ENCODE measurements at places on chromosomes 7 and 10. TPM values are rescaled to one million over a fixed set of nuclear protein-coding genes. Genes with fewer than 3 reads are reported as not detected.

CYP3A5 gene
- 4.4 TPM for total RNA-seq

CALHM3 gene
- total RNA-seq: not detected

DNA sequence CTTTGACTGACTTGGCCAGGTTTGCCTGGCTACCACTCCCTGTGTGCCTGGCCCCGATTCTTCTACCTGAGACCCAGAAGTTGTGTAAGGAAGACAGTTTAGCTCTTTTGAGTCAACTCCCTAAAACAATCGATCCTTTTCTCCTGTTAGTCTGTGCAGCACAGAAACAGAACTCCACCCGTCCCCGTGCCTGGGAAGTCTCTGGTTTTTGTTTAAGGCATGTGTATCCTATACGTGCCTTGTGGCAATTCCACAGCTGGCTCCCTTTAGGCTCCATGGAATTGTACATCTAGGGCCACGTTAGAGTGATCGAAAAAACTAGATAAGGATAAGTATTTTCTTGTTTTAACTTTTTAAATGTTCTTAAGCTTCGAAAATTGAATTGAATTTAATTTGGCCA lies 131.6 kb downstream of the BICC1 start:
- H3K4me1 ChIP-seq: no peaks in the 10 kb centered on the region
- H3K36me3 ChIP-seq: no peaks in the 10 kb centered on the region
- H3K4me3 ChIP-seq: no peak overlapping the region
- DNase-seq: no peak

- H3K27ac ChIP-seq: no peak overlapping the region
- H3K27me3 ChIP-seq: no peaks in the 10 kb centered on the region
- no peak overlapping the region for H3K4me3 ChIP-seq
- H3K36me3 ChIP-seq: no peaks in the 10 kb centered on the region
Observed at GRCh38 chr10:4448030-4448429, 378.0 kb upstream of the AKR1E2 start.

- no peaks in the 10 kb centered on the region for H3K36me3 ChIP-seq
- no peak for DNase-seq
- H3K27me3 ChIP-seq: no peaks in the 10 kb centered on the region
- no peaks in the 10 kb centered on the region for H3K4me1 ChIP-seq
Observed at GRCh38 chr7:114567416-114567815, 152.8 kb downstream of the FOXP2 start.

GRCh38 chr10:5618829-5619228 lies 47.6 kb downstream of the ASB13 start:
- H3K27ac ChIP-seq: peak overlapping the region; percentile 82
- H3K4me1 ChIP-seq: peaks cover 9% of the 10 kb centered on the region
- peak; percentile 54 for DNase-seq
- H3K36me3 ChIP-seq: no peaks in the 10 kb centered on the region

GRCh38 chr10:119265691-119266090 lies 58.3 kb downstream of the GRK5 start:
- no peak for DNase-seq
- no peaks in the 10 kb centered on the region for H3K27me3 ChIP-seq
- no peak overlapping the region for H3K27ac ChIP-seq
- H3K4me1 ChIP-seq: no peaks in the 10 kb centered on the region

DNA sequence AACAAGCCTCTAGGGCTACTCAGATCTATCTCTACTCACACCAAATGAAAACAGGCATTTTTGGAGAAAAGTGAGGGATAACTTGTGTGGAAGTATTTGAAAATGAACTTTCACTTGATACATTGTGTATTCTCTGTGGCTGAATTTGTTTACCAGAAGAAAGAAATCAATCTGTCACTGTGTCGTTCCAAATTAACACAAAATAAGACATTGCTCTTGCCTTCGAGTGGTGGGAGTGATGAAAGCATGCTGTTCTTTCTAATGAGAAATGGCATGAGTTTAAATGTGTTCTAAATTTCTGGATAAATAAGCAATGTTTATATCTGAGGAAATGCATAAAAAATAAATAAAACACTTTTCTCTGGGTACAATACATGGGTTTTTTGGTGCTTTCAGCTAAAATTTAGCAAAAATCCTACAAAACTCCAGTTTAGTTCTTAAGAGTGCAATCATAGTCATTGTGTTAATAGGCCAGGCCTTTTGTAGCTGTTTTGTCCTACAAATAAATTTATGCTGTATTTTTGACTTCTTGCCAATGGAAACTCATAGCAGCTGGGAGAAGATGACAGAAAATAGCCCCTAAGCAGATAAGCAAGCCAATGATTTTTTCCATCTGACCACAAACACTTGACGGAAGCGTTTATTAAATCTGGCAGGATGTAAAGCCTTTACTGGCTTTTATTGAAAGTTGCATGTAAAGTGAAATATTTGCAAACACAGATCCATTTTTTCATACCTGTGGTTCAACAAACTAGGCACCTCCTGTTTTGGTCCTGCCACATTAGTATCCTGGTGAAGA lies 1064.1 kb upstream of the GHITM start:
- no peak overlapping the region for H3K27ac ChIP-seq
- no peaks in the 10 kb centered on the region for H3K4me1 ChIP-seq
- no peak overlapping the region for H3K4me3 ChIP-seq
- H3K36me3 ChIP-seq: no peaks in the 10 kb centered on the region

DNA sequence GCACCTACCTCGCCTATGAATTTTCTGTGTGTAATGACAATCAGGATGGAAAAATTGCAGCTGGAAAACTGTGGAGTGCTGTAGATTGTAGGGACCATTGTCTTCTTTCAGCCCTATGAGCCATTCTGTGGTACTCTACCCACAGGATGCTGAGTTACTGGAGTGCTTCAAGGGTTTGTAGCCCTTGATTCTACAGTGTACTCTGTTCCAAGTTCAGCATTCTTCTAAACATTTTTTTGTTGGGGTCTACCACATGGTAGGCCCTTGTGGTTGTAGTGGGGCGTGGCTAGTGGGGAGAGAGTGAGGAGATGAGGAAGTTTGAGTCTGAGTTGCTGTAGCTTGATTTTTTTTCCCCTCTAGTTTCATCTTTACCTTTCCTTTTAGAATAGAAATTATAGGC lies 33.5 kb downstream of the REEP3 start:
- H3K4me3 ChIP-seq: no peak overlapping the region
- H3K27ac ChIP-seq: no peak overlapping the region
- no peaks in the 10 kb centered on the region for H3K4me1 ChIP-seq
- DNase-seq: no peak

DNA sequence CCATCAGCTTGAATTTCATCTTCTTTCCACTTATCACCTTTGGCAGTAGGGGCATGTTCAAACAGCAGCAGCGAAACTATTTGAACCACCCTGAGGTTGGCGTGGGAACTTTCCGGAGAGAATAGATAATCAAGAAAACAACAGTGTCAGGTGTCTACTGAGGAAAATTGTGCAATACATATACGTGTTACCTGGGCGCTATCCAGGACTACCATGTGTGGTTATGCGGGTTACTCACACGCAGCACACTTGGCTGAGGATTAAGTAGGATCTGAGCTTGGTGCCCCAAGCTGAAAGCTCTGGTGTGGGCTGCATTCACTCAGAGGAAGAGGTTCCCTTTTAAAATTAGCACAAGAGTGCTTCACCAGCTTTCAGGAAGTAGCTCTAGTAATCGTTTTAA lies 8.8 kb upstream of the ABI1 start:
- DNase-seq: no peak
- no peaks in the 10 kb centered on the region for H3K36me3 ChIP-seq
- no peaks in the 10 kb centered on the region for H3K27me3 ChIP-seq

DNA sequence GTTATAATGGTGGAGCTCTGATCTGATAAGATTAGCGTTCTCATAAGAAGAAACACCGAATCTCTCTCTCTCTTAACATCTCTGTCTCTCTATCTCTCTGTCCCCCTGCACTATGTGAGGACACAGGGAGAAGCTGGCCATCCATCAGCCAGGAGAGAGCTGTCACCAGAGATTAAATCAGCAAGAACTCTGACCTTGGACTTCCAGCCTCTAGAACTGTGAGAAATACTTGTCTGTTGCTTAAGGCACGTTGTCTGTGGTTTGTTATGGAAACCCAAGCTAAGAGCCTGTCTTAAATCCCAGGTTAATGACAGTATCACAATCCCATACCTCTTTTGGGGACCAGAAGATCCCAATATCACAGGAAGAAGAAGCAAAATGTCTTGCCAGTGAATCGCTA lies 132.0 kb upstream of the AKR1E2 start:
- no peak overlapping the region for H3K27ac ChIP-seq
- H3K27me3 ChIP-seq: no peaks in the 10 kb centered on the region
- H3K4me3 ChIP-seq: no peak overlapping the region

DNA sequence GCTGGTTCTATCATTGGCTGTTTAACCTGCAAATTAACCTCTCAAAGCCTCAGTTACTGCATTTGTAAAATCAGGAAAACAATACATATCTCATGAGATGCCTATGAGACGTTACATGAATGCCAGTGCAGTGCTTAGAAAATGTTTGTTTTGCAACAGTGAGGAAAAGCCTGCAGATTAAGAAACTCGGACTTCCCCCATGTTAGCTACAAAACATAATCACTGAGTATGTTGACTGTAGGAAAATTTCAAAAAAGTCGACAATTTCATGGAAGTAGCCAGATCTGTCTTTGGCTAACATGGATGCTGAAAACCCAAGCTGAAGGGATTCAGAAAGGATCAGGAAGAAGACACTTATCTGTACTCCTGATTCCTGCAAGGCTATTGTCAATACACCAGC lies 121.4 kb downstream of the TRIL start:
- H3K36me3 ChIP-seq: no peaks in the 10 kb centered on the region
- no peaks in the 10 kb centered on the region for H3K27me3 ChIP-seq
- no peak overlapping the region for H3K27ac ChIP-seq
- no peaks in the 10 kb centered on the region for H3K4me1 ChIP-seq
- H3K4me3 ChIP-seq: no peak overlapping the region

DNA sequence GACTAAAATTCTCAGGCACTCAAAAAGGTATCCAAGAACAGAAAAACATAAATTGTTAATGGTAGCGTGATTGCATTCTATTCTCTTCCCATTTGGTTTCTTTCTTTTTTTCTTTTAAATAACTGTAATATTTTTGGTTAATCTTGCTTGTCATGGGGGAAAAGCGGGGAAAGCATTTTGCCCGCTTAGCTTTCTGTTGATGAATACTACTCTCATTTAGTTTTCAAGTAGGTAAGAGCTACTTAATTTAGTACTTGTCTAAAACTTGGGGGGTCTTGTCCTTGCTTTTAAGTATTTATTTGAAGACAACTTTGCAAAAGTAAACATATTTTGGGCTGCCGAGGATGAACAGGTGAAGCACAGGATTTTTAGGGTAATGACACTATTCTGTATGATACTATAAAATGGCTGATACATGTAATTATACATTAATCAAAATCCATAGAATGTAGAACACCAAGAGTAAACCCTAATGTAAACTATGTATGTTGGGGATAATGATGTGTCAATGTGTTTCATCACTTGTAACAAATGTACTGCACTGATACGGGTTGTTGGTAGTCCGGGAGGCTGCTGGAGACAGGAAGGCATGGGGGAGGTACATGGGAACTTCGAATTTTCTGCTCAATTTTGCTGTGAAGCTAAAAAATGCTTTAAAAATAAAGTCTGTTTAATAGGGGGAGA lies 1.7 kb downstream of the TES start:
- no peaks in the 10 kb centered on the region for H3K4me1 ChIP-seq
- H3K27me3 ChIP-seq: no peaks in the 10 kb centered on the region
- no peaks in the 10 kb centered on the region for H3K36me3 ChIP-seq
- no peak for DNase-seq
- peak overlapping the region; percentile 89 for H3K27ac ChIP-seq
- peak overlapping the region; percentile 55 for H3K4me3 ChIP-seq

GRCh38 chr7:157738066-157738460 lies 401.3 kb downstream of the DNAJB6 start:
- no peaks in the 10 kb centered on the region for H3K27me3 ChIP-seq
- H3K4me3 ChIP-seq: no peak overlapping the region
- no peak for DNase-seq
- H3K36me3 ChIP-seq: no peaks in the 10 kb centered on the region

DNA sequence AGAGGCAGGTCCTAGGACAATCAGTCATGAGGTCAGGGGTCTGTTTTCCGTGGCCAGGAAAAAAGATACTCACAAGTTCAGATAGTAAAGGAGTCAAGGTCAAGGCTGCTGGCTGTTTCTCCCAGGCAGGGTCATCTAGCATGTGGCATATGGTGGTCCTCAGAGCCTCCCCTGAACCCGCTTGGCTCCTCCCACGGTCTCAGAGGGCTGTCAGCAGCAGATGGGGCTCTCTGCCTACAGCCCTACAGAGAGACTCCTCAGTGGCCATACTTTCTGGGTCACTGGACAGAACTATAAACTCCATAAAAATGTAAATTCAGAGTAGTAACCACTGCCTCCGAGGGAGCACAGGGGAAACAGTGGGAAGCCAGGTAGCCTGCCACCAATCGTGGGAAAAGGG lies 11.3 kb upstream of the DRGX start:
- H3K27me3 ChIP-seq: no peaks in the 10 kb centered on the region
- no peak overlapping the region for H3K27ac ChIP-seq
- H3K4me1 ChIP-seq: no peaks in the 10 kb centered on the region
- DNase-seq: no peak
- H3K4me3 ChIP-seq: no peak overlapping the region

GRCh38 chr10:26843736-26844135 lies 17.0 kb downstream of the ABI1 start:
- H3K4me3 ChIP-seq: no peak overlapping the region
- H3K36me3 ChIP-seq: no peaks in the 10 kb centered on the region
- no peaks in the 10 kb centered on the region for H3K27me3 ChIP-seq
- no peaks in the 10 kb centered on the region for H3K4me1 ChIP-seq
- no peak for DNase-seq

DNA sequence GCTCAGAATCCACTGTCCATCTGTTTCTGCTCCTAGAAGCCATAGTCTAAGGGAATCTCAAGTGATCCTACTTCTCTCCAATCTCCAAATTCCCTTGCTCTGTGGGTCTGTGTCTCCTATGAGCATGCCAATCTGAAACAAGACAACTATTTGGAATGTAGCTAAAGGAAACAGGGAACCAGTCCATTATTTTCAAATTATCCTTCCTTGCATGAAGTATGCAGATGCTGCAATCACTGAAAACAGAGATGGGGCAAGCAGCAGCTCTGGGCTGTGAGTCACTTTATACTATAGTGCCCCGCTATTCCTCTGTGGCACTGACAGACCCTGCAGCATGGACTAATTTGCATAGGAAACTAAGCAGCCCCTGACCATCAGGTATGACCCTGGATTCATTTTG lies 76.9 kb upstream of the PRSS58 start:
- no peak for DNase-seq
- H3K27ac ChIP-seq: no peak overlapping the region
- H3K27me3 ChIP-seq: no peaks in the 10 kb centered on the region
- no peak overlapping the region for H3K4me3 ChIP-seq
- no peaks in the 10 kb centered on the region for H3K36me3 ChIP-seq

GRCh38 chr7:8480527-8480926 lies 47.1 kb downstream of the NXPH1 start:
- no peaks in the 10 kb centered on the region for H3K36me3 ChIP-seq
- H3K4me3 ChIP-seq: no peak overlapping the region
- H3K27me3 ChIP-seq: no peaks in the 10 kb centered on the region
- no peak overlapping the region for H3K27ac ChIP-seq

Measured in uterus (tissue), 4 donors.